Keratinocyte (primary cell): ENCODE measurements at places on chromosomes 1 and 21. TPM values are rescaled to one million over a fixed set of nuclear protein-coding genes. Genes with fewer than 3 reads are reported as not detected.

DNA sequence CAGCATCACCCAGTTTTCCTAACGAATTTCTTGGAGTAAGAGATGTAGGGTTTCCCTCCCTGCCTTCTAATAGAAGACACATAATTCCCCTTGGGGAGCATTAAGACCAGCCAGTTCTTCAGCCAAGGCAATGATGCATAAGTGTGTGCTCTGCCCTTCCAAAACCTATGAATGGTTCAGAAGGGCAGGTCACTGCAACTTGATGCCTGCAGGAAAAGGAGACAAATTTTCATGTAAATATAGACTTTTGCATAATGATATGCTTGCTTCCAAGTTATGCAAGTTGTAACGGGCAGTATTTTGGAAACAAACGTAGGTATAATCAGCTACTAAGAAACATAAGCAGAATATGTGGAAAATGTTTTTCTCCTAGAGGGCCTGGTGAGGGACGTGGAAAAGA is 31.6 kb downstream of the PTGS2 start:
- no peak for DNase-seq

Gene MAP10
- 0.50 to 0.71 TPM (median 0.67 TPM) in 3 replicates for polyA plus RNA-seq

GRCh38 chr1:239858529-239858928 is 233.2 kb upstream of the FMN2 start:
- DNase-seq = no peak

DNA sequence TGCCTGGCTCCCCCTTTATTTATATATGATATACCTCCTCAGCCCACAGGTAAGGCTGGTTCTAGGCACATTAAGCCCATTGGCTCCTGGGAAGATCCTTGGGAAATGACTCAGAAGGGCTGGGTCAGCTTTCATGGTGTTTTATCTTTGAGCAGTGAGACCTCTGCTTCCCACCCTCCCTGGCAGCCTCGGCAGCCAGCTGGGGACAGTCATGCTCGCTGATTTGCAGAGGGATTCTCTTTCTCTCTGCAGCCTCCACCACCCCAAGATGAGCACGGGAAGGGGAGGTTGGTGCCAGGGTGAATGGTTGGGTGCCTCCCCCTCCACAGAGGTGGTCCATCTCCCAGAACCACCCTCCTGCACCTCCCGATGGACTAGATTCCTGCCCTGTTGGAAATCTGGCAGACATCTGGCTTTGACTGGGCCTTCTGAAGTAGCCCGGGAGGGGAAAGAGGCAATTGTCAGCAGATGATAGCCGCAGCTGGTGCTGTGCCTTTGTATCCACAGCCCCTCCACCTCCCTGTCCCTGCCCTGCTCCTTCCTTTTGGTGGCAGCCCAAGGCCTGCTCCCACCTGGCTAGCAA is 24.6 kb downstream of the IER5 start:
- DNase-seq = no peak

- DNase-seq = no peak
Observed at GRCh38 chr1:57265104-57265503, 158.8 kb downstream of the DAB1 start.

Gene DENND2C
- polyA plus RNA-seq = 5.9 to 11.3 TPM (median 9.5 TPM) in 3 replicates

GRCh38 chr1:215569986-215570824 is 3.1 kb downstream of the KCTD3 start:
- no peak for DNase-seq

Gene LDLRAD1
- not detected in 3 replicates for polyA plus RNA-seq

DNA sequence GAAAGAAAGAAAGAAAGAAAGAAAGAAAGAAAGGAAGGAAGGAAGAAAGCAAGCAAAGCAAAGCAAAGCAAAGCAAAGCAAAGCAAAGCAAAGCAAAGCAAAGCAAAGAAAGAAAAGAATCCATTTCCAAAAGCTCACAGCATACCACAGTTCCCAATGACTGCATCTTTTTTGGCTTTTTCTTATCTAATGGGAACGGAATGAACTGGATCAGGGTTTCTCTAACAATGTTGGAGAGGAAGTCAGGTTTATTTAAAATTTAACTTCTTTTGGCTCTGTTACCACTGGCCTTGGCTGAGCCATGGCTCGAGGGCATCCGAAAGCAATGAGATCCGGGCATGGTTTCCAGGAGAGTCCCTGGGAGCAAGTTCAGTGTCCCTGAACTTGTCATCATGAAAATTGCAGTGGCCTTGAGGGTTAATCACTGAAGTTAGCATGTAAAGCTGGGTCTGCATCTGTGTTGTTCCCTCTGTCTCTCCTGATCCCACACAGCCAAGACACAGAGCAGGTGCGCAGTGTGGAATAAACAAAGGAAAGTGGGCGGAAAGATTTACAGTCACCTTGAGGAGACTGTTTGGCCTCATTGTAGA is 34.6 kb upstream of the CTPS1 start:
- peak; percentile 30 for DNase-seq

- DNase-seq = no peak
Observed at GRCh38 chr21:37416914-37417313, 50.3 kb downstream of the DYRK1A start.

DNA sequence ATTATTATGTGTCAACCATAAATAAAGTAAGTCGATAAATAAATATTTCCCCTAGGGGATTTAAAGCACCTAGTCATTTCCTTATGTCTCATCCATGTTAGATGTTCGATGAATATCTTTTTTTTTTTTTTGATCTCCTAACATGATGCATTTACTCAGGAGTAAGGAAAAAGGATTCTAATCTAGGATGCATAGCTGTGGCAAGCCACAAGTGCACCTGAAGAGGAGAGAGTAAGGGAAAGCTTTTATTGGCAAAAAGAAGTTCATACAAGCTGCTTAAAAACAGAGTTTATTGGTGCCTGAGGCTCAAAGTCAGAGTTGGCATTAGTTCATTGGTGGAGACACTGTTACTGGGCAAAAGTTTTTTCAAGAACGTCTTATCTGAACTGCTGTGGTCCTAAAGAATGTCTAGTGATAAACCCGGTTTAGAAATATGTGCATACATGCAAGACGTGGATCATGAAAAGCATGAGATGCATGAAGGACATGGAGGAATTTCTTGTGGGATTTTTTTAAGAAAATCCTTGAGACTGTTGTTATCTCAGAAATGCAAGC is 51.7 kb downstream of the SWT1 start:
- peak; percentile 33 for DNase-seq

GRCh38 chr1:195965475-195965874 is 642.8 kb downstream of the KCNT2 start:
- DNase-seq = no peak

Gene LRRC39
- 0.17 to 0.88 TPM (median 0.57 TPM) in 3 replicates for polyA plus RNA-seq

GRCh38 chr1:50488876-50489275 is 65.6 kb upstream of the DMRTA2 start:
- DNase-seq = no peak

Gene SF3B4
- polyA plus RNA-seq = 16.9 to 59.9 TPM (median 35.4 TPM) in 3 replicates

DNA sequence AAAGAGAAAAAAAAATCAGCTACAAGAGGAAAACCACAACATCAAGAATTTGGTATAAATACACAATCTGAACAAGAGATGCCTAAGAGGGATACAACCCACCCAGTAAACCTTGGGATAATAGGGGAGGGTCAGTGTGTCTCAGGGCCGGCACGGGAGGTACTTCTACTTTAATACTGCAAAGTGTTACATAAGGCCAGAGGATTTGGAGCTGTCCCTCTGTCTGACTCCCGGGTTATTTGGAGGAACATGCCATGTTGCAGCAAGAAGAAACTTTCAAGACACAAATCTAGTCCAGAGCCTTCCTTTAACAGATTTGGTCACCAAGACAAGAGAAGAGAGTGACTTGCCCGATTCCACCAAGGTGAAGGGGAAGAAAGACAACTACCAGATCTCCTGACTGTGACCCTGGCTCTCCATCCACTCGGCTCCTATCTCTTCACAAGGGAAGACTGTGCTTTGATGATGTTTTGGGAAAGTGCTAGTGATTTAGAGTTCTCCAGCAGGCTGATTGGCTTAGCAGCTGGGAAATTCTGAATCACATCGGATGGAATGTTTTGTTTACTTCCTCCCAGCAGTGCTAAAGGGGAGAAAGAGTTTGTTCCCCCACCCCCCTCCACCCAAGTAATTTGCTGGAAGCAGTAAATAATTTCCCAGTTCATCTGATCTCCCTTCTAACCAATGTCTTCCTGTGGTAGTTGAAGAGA is 29.3 kb downstream of the SGIP1 start:
- no peak for DNase-seq

DNA sequence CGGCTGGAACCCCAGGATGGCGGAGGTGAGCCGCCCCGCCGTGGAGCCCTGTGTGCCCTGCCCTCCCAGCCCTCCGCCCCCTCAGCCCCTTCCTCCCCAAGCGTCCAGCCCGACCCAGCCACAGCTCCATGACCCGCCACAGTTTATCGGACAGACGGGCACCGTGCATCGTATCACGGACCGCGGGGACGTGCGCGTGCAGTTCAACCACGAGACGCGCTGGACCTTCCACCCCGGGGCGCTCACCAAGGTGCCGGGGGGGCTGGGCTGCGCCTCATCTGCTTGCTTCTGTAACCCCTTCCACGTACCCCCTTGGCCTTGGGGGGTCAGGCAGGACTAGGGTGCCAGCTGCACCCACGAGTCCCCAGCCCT is 6.6 kb upstream of the MMP23B start:
- DNase-seq = no peak
